Vagina (tissue), 2 donors: ENCODE measurements at places on chromosomes 7 and 10. TPM values are rescaled to one million over a fixed set of nuclear protein-coding genes. Genes with fewer than 3 reads are reported as not detected.

CYP17A1 gene
- total RNA-seq = 43.2 TPM

BHLHA15 gene
- not detected for total RNA-seq

MRLN gene
- not detected for total RNA-seq

BRAT1 gene
- 66.0 TPM for total RNA-seq

AGMO gene
- 0.98 TPM for total RNA-seq

CLDN4 gene
- total RNA-seq = 29.5 TPM

NUPR2 gene
- total RNA-seq = not detected

CCDC146 gene
- total RNA-seq = 20.6 TPM

DNA sequence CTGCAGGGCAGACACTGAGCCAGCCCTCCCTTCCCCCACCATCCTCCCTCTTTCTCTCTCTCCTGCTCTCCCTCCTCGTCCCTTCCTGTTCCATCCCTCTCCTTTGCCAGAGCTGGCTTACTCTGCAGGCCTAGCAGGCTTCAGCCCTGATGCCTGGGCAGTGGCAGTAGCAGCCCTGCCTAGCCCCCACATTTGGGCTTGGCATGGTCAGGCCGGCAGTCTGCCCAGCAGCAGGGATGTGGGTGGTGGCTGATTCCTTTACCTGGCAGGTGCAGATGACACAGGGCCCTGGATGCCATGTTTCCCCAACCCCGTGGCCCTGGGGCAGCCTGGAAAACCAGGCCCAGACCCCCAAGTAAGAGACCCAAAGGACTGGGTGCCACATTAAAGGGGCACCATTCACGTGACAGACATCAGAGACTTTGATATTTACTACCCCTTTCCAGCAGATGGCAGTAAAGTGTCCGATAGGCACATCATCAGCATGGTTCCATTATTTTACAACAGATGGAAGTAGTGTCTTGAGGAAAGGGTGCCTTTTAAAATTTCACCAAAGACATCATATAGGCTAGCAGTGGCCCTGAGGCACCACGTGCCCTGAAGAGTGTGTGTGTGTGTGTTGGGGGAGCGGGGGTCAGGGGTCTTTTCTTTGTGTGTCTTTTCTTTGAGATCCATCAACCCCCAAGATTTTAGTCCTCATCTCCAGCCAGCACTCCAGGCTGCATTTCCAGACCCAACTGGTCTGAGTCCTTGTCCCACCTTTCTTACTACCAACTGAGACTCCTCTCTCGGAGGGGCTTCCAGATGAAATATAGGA lies 5.9 kb downstream of the KCP start:
- DNase-seq = no peak

DNA sequence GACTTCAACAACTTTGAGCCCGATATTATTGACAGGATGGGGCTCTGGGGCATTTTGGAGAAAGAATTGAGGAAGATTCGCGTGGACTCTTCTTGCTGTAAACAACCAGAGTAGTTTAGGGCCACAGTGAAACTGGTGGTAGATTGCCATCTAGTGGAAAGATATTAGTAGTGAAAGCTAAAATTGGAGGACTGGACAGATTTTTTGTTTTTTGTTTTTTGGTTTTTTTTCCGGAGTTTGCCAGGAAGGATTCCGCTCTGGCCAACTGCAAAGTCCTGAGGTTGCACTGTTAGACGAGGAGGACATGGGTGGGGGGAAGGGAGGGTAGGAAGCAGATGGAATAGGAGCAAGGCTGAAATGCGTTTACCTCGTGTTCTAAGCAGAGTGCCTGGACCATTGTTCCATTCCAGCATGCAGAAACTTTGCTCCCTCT lies 11.7 kb downstream of the NOBOX start:
- DNase-seq = no peak

DNA sequence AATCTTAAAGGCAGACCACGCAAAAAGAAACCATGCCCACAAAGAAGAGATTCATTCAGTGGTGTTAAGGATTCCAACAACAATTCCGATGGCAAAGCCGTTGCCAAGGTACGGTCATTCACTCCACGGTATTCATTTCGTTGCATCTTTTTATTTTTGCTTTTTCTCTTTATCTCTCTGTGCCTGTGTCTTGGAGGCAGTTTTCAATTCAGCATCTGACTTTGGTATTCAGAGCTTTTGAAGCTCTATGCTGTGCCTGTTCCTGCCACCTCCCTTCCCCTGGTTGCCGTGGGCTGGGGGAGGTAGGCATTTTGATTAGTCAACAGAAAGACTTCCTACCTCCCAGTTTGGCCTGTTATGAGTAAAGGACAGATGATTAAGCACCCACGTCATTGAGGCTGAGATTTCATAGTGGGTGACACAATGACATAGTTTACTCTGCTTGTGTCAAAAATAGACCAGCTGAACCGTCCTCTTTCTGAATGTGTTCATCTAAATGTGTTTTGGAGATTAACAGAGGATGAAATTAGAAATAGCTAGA lies 149.5 kb downstream of the ARID5B start:
- no peak for DNase-seq

DNA sequence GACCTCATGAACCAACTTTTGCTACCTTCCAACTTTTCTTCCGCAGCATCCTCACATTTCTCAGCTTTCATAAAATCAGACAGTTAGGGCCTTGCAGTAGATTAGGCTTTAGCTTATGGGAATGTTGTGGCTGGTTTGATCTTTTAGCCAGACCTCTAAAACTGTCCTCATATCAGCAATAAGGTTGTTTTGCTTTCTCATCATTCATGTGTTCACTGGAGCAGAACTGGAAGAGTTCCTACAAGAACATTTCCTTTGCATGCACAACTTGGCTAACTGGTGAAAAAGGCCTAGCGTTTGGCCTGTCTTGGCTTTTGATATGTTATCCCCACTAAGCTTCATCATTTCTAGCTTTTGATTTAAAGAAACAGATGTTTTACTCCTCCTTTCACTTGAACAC lies 130.0 kb upstream of the LRRTM3 start:
- DNase-seq = no peak

DNA sequence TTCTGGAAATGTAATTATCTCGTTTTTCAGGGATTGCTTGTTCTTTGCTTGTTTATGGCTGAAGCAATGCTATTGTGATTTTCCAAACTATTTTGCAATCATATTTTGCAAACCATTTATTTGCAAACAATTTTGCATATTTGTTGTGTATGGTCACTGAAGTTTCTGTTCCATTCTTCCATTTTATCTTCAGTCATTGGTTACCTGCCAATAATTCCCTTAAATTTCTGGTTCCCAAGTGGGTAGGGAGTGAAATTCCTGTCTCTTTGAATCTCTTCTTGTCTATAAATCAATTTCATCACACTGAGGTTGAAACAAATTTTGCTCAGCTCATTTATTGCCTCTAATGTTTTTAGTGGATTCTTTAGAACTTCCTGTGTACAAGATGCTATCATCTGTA lies 401.7 kb upstream of the VWC2 start:
- DNase-seq = no peak

GRCh38 chr10:70832852-70833528 lies 17.2 kb downstream of the SGPL1 start:
- DNase-seq = no peak

DNA sequence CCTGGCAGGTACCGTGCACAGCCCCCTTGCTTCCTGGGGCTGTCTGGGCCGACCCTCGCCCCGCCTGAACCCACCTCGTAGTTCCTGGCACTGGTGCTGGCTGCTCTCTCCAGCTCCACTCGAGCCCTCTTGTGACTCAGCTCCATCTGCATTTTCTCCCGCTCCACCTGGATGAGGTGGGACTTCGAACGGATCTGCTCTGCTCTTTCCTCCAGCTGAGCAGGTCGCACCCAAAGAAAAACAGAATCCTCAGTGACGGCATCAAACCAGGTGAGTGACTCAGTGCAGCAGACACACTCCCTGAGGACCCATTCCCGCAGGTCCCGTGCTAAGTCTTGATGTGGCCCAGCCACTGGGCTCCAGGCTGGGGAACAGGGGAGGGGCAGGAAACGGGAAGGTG lies 7.4 kb downstream of the MAD1L1 start:
- no peak for DNase-seq

- DNase-seq = no peak
Measured at GRCh38 chr7:18828994-18829857, 288.2 kb downstream of the TWIST1 start.

GRCh38 chr7:98283127-98283886 lies 1.8 kb downstream of the BRI3 start:
- no peak for DNase-seq

DNA sequence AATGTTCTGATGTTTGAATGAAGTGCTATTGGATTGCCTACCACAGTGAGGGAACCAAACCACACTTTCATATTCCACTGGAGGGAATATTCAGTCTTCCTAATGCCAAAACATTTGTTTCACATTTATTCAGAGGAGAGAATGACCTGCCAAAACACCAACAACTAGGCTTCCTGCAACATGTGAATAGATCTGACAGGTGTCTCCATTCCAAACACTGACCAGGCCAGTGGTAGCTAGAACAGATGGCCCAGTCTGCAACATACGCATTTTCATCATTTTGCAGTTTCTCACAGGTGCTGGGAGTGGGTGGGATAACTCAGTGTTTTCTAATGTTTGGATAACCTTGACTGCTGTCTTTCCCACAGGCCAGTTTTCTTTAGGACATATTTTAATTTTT lies 110.0 kb downstream of the RELN start:
- no peak for DNase-seq

GRCh38 chr7:84647797-84648757 lies 453.5 kb upstream of the SEMA3A start:
- no peak for DNase-seq

DNA sequence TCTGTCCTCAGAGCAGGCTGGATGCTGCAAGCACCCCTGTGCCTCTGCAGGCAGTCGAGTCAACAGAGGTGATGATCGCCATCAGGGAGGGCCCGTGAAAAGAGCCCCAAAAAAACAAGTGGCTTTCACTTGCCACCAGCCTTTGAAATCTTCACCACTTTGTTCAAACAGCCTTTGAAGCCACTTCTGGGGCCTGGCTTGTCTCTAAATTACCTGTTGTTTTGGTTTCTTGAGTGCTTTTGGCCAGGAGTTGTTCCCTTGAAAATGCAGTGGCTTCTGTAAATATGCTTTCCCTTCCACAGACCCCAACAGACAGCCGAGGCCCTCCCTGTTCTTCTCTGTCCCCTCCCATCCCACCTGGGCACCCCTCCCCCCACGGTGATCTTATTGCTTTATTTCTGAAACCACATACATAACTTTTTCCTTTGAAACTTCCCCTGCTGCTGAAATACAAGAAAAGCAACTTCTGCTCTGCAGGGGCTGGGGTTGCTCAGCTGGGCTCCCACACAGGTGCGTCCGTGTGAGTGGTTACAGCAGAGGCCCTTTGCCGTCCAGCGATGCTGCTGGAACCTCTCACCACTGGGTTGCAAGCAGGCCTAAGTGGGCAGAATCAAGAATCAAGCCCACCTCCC lies 283.8 kb upstream of the SHH start:
- DNase-seq = no peak

- DNase-seq = no peak
Measured at GRCh38 chr7:33503014-33503413, 373.6 kb downstream of the BBS9 start.

- no peak for DNase-seq
Measured at GRCh38 chr10:114328874-114329273, 75.4 kb downstream of the AFAP1L2 start.

- DNase-seq = no peak
Measured at GRCh38 chr10:19705250-19705649, 111.0 kb upstream of the PLXDC2 start.

- no peak for DNase-seq
Measured at GRCh38 chr10:19629567-19629966, 186.7 kb upstream of the PLXDC2 start.

GRCh38 chr10:74929197-74929596 lies 102.8 kb downstream of the KAT6B start:
- no peak for DNase-seq

- DNase-seq = no peak
Measured at GRCh38 chr10:20004087-20004523, 187.9 kb downstream of the PLXDC2 start.

- DNase-seq = no peak
Measured at GRCh38 chr7:70775570-70776156, 356.3 kb upstream of the GALNT17 start.

DNA sequence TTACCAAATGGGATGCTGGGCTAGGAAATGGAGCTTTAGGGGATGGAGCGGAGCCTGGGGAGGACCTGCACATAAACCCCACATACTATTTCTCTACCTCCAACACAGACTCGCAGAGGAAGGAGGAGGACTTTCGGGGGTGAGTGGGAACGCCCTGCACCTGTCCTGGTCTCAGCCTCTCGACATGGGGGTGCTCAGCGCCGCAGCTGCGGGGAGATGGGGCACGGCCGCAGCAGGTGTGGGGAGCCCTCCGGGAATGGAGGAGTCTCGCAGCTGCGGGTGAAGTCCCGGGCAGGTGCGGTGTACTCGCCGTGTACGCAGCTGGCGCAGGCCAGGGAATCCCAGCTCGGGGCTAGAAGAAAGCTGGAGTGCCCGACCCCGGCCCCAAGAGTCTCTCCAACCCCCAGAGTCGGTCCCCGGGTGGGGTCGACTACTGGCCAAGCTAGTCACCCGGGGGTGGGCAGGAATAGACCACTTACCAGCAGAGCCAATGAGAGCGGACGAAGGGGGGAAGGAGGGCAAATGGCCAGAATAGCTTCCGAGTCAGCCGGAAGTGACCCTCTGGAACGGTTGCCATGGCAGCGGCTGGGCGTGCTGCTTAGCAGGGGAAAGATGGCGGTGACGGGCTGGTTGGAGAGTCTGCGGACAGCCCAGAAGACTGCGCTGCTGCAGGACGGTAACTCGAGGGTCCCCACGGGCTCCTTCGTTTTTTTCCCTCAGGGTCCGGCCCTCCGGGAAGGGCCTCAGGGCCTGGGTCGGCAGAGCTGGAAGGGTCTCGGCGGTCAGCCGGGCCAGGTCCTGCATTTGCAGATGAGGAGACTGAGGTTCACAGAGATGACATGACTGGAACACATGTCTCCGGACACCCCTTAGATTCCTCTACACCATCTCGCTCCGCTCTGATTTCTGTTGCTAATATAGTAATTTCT lies at the start of the genes DPCD and POLL:
Gene DPCD (plus strand): TSS at position 597 of the 929 bp plus-strand sequence. CDS start 16 bp downstream, at position 613.
Gene POLL (minus strand): TSS at position 533 of the 929 bp plus-strand sequence. CDS start 897 bp downstream, outside the sequence.
- DNase-seq = no peak

- no peak for DNase-seq
Measured at GRCh38 chr10:14048930-14049613, 281.7 kb downstream of the FRMD4A start.

DNA sequence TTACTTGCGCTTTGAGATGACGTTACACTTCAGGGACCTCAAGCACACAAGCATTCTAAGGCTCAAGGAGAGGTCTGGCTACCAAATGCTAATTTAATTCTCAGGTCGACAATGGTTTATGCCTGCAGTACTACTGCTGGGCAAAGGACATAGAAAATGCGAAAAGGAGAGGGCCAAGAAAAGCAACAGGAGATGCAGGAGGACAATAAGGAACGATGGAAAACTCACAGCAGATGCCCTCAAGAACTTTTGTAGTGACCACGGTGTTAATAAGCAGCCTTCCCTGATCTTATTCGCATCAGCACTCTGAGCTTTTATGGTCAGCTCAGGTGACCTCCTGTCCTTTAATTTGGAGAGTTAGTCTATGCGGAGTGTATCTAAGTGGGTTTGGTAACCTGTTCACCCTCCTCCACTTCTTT lies 146.3 kb downstream of the GPR85 start:
- no peak for DNase-seq

DNA sequence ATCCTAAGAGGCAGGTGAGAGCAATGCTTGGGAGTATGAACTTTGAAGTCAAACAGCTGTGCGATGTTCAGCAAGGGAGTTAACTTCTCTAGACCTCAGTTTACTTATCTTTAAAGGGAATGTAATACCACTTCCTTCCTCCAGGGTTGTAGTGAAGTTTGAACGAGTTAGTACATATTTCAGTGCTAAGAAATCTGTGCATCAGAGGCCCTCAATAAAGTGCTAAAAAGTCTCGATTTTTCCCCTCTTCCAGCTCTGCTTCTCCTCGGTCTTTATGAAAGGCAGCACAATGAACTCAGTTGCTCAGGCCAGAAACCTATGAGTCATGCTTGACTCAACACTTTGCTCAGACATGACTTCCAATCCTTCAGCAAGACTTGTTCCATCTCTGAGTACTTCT lies 418.9 kb downstream of the MDFIC start:
- DNase-seq = no peak
